ENCODE measurements at places on chromosomes 2 and 18.

- no peak for DNase-seq
Measured at GRCh38 chr18:71441156-71441555, 1103.0 kb downstream of the CBLN2 start.

DNA sequence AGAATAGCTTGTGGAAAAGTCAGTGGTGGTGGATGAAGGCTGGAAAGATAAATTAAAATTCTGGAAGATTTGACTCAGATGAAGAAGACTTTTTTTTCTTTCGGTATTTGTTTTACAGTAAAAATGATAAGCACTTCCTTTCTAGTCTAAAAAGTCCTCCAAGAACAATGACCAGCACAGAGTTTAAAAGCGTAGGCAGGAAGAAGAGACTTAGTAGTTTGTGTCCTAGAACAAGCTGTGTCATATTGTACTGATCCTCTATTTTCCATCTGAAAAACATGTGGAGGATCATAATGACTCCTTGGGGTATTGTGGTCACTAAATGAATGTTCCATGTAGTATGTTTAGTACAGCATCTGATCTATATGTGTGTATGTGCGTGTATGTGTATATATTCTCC is 132.4 kb upstream of the FSHR start:
- no peak for DNase-seq

GRCh38 chr18:48874701-48875162 is 76.0 kb downstream of the SMAD7 start:
- no peak for DNase-seq

GRCh38 chr2:227789803-227790202 is 23.8 kb upstream of the CCL20 start:
- no peak for DNase-seq

DNA sequence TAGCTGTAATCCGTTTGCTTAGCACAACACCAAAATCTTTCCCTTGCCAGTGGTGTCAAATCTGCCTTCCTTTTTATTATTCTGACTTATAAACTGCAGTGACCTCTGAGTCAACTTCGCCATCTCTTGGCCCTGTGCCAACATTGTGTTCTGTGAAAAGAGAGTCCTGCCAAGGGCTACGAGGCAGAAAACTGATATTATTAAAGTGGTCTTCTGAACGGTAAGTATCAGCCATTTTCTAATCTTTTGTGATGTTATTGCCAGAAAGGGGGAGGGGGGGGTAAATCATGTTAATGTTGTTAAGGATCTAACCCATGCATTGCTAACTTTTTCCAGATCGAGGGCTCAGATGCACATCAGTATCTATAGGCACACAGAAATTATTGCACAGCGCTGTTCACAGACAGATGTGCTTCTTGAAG is 121.5 kb upstream of the LTBP1 start:
- DNase-seq = no peak

DNA sequence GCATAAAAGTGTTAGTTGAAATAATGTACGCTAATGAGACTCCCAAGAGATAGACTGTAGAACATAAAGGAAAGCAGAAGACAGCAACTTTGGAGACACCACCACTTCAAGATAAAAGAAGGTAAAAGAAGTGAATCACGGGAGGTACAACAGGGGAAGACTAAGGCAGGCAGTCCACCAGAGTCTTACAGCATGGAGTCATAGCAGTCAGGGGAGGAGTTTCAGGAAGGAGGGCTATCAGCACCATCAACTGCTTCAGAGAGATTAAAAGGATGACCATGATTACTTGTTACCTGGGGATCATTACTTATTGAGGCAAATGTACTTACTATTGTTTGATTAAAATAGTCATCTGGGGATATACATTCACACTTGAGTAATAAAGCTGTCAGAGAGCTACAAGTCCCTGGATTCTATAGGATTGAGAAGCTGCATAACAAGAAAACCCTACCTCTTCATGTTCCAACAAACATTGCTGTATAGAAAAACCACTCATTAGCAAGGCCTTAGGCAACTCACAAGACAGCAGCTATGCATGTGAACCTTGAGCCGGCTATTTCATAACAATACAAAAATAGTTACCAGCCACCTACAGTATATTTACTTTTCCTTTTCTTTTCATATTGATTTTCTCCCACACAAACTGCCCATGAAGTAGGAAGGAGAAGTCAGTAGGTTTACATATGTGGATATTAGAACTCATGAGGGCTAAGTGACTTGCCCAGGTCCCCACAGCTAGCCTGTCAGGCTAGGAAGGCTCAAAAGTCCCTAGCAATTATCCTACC is 101.7 kb downstream of the PDE11A start:
- no peak for DNase-seq

- no peak for DNase-seq
Measured at GRCh38 chr18:44195394-44196140, 485.1 kb upstream of the SETBP1 start.

DNA sequence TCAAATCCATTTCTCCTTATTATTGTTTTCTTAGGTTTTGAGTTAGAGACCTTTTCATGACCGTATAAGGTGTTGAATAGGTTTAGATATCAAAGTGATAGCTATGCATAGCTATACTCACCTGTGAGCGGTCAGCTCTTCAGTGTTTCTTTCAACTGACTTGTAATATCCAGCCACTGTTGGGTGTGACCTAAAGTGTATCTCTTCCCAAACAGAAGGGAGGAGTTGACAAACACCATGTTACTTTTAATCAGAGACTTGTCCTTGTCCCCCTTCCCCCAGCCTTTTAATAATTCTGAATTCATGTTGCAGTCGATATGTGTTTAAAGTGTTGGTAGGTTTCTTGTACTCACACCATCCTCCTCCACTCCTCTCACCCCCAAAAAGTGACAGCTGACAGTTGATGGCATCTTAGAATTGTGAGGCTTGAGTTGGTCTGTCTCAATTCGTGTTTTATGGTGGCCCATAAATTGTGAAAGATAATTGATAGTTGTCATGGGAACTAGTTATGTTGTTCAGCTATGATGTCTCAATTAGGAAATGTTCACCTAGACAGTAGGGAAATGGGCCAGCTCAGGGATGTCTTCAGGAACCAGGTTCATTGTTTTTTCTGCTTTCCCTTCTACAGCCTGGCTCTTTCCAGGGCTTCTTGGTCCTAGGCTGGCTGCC is 12.0 kb downstream of the NEDD4L start:
- DNase-seq = no peak

GRCh38 chr2:228615496-228615895 is 434.0 kb upstream of the SPHKAP start:
- no peak for DNase-seq

GRCh38 chr18:3675994-3676393 is 226.0 kb downstream of the TGIF1 start:
- DNase-seq = no peak

DNA sequence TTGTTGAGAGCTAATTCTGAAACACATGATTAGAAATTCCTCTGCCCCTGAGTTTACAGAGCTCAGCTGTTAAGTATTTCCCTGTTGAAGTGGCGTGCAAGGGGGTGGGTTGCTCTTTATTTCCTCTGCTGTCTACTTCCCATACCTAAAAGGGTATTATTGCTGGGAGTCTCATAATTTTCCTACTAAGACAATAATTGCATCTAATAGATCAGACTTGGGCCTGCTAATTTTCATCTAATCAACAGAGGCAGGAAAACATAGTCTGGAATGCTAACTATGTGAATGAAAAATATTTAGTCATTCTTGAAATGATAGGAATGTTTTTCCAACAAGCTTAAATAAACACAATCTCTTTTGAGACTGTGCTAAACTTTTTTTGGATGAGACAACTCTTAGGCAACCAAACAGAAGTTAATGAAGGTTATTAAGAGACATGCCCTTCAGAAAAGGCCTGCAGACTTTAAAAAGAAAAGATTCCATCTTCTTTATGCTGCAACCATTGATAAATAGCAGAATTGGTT is 111.4 kb downstream of the FEZ2 start:
- no peak for DNase-seq

DNA sequence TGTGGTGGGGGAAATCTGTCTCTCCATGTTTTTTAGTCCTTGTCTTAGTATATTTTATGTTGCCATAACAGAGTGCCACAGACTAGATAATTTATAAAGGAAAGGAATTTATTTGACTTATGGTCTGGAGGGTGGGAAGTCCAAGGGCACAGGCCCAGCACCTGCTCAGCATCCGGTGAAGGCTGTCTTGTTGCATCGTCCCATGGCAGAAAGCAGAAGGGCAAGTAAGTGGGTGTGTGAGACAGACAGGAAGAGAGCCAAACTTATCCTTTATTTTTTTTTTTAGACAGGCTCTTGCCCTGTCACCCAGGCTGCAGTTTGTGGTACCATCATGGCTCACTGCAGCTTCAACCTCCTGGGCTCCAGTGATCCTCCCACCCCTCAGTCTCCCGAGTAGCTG is 98.1 kb downstream of the HS1BP3 start:
- DNase-seq = no peak

- no peak for DNase-seq
Measured at GRCh38 chr2:202034249-202035088, 814 bp downstream of the FZD7 start.

- no peak for DNase-seq
Measured at GRCh38 chr2:205744074-205744591, 61.8 kb downstream of the NRP2 start.

GRCh38 chr2:131023758-131024157 is 69.5 kb downstream of the FAM168B start:
- no peak for DNase-seq

- DNase-seq = no peak
Measured at GRCh38 chr2:69628325-69629021, 15.1 kb downstream of the AAK1 start.

- DNase-seq = no peak
Measured at GRCh38 chr18:9679125-9679524, 29.0 kb upstream of the RAB31 start.

GRCh38 chr2:64854773-64855237 is 134.4 kb upstream of the SLC1A4 start:
- DNase-seq = no peak

- no peak for DNase-seq
Measured at GRCh38 chr2:39080152-39080551, 40.7 kb downstream of the SOS1 start.

DNA sequence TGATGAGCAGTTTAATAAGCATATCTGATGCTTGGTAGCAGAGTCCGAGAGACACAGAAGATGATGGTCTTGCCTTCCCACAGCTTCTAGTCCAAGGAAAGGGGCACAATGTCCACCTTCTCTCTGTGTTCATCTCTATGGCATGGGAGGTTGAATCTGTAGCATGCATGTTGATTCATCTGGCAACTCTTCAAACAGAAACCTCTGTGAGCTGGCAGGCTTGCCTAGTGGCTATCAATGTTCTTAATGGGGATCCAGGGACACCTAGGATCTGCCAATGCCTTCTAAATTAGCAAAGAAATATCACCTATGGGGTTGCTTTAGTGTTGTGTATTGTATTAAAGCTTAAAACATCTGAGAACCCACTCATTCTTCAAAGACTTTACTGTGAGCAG is 170.8 kb downstream of the INO80D start:
- no peak for DNase-seq

- DNase-seq = no peak
Measured at GRCh38 chr18:11269257-11269656, 119.9 kb upstream of the PIEZO2 start.

- DNase-seq = no peak
Measured at GRCh38 chr2:192195548-192196418, 1.1 kb upstream of the TMEFF2 start.

DNA sequence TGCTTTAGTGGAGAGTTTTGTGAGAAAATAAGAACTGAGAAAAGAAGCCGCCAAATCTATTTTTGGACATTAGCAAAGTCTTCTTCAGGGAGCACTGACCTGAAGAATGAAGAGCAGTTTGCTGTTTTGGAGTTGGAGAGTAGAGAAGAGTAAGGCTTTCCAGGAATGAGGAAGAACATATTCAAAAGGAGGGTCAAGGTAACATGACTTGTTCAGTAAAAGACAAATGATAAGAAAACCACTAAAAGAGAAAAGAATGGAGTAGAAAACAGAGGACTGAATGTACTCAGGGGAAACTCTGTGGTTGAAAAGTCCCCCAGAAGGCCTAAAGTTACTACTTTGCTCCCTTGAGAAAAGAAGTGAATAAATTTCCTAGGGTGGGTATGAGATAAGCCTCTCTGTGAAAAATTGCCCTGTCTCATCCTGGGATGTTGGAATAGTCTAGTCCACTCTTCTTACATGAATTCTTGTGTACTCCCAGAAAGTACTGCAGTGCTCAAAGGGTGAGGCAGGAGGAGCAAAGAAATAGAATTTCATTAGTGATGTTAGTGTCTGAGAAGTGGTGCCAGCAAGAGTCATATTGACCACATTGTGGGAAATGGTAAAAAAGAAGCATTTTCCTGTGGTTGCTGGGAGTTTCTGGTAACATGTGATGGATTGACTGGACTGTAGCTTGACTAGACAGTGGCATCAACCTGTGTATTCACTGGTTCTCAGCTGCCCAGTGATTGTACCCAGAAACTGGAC is 27.8 kb downstream of the MBD5 start:
- DNase-seq = no peak

DNA sequence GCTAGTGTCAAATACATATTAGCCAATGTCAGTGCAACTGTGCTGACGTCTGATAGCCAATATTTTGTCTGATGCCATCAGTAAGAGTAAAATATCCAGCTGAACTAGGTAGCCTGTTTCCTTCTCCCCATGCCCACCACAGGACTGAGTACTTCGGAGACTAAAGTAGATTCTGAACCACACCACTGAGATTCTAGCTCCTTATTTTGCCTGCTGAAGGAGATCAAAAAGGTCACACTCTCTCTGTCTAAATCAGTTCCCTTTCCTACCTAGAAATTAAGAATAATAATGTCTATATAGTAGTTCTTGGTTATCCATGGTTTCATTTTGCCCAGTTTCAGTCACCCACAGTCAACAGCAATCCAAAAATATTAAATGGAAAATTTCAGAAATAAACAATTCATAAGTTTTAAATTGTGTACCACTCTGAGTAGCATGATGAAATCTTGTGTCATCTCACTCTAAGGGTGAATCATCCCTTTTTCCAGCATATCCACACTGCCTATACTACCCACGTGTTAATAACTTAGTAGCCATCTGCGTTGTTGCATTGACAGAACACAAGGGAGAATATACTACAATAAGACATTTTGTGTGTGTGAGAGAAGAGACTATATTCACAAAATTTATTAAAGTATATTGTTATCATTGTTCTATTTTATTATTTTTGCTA is 1043.3 kb upstream of the PIK3C3 start:
- DNase-seq = no peak

DNA sequence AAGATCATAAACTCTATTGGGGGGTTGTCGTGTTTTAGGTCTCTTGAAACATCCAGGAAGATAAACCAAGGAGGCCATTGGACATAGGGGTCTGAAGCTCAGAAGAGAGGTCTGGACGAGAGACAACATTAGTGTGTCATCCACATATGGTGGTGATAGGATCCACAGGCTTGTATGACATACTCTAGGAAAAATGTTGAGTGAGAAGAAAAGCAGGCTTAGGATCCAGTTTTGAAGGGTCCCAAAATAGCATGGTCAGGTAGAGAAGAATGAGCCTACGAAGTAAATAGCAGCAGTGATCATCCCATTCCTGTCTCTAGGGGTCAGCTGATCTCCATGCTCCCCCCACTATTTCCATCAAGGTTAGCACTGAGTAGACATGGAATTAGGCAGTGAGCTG is 166.8 kb downstream of the ANKRD30B start:
- no peak for DNase-seq

- DNase-seq = no peak
Measured at GRCh38 chr2:43165378-43166069, 60.9 kb downstream of the ZFP36L2 start.

Data from Jurkat, Clone E6-1 (cell line).